Stimulated activated CD4-positive, alpha-beta T cell treated with anti-CD3 and anti-CD28 coated beads, Interleukin-15, amount 100 ng/mL, for 1 hour (primary cell): ENCODE measurements at places on chromosomes 2 and 18.

GRCh38 chr2:94982156-94982555, 43.4 kb upstream of the MAL start:
- DNase-seq, result no peak

GRCh38 chr2:30776831-30777635, 30.2 kb downstream of the CAPN13 start:
- DNase-seq, result no peak

DNA sequence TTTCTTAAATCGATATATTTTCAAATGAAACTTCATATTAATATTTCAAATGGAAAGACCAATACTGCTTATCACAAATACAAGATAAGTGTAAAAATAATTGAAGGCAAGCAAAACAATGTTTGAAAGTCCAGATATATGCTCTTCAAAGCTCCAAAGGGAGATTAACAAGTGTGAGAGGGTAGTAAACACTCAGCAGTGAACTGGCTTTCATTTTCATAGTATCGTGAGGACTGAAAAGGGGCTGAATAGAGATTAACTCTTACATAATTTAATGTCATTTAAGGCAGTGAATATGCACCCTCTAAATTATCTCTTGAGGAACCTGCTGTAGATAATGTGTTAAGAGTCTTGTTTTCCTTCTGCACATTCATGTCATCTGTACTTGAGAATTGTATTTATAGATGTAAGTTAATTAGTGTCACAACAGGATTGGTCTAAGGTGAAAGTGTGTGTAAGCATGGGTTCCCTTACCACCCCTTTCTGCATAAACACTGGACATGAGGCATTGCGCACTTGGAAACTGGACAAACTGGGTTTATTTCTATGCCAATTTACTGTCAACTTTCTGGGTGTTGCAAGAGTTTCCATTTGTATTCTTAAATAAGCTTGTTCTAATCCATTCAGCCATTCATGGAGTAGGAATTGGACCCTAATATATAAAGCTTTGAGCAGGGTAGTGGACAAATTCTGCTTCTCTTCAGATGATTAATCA, 76.7 kb upstream of the SESTD1 start:
- no peak for DNase-seq

- DNase-seq, result no peak
Measured at GRCh38 chr2:36427790-36428243, 72.2 kb downstream of the CRIM1 start.

- no peak for DNase-seq
Measured at GRCh38 chr2:226020956-226021355, 621.4 kb downstream of the NYAP2 start.

DNA sequence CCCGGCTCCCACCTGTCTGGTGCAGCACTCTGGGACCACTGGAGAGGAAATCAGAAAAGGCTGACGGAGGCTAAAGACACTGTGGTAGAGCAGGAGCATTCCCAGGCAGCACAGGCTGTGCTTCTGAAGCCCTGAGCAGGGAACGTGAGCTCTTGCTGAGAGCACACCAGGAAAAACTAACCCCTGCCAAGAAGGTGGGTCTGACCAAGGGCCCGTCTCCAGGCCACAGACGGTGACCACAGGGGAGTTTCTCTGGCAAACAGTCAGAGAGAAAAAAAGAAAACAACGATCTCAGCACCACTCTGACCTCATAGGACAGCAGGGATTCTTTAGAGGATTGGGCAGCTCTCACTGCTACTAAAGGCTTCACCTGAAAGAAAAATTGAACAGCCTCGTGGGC, 201.4 kb downstream of the AFF3 start:
- DNase-seq, result no peak

DNA sequence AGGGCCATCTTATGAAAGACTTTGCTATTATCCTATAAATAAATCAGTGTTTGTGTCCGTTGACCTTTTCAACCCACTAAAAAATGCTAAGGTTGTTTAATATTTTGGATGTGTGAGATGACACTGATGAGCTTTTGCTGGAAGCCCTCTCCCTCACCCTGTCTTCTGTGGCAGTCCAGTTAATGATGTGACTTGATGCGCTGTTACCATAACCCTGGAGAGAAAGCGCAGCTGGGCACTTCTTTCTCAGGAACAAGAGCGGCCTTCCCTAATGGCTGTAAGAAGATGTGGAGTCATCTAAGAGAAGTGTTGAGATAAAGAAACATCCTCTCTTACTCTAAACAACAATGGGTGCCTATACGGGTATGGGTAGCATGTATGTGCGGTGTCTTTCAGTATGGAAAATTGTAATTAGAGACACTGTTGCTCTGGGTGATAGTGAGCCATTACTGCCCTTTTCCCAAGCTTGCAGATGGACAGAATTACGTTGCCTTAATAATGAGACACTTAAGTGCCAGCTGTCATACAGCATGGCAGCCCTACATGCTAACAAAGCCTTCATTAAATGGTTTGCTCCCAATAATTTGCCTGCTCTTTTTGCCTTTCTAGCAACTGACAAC, 165.6 kb upstream of the NABP1 start:
- no peak for DNase-seq

DNA sequence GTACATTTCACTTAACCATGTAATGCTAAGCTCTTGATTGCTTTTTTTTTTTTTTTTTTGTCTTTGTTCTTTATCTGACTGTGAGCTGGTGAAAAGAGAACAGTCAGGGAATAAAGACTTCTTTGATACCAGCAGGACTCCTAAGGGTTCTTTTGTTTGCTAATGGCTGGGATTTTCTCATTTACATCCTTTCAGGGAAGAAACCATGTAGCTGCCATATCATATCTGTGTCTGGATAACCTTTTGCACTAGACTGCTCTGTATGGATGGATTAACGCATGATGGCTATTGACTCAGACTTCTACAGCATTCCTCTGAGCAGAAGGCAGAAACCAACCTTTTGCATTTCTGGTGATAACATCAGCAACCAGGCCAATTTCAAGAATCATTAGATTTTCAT, 504.0 kb downstream of the LRRTM4 start:
- DNase-seq, result no peak

DNA sequence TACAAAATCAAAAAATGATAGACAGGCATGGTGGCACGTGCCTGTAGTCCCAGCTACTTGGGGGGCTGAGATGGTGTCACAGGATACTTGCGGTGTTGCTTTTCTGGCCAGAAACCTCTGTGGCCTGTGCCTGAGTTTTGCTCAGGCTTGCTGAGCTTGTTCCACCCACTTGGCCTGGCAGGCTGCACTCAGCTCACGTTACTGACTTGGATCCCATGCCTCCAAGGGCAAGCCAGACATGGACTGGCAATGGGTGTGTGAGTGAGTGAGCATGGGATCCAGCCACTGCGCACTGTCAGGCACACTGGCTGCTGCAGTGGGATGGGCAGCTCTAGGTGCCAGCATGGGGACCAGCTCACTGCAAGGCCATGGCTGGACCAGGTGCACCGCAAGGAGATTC, 67.9 kb downstream of the NCAPH start:
- no peak for DNase-seq

- DNase-seq, result no peak
Measured at GRCh38 chr18:11962597-11962996, 18.7 kb upstream of the IMPA2 start.

- no peak for DNase-seq
Measured at GRCh38 chr18:48649231-48649630, 110.4 kb downstream of the CTIF start.

GRCh38 chr2:176155356-176156044, 1.6 kb upstream of the HOXD3 start:
- no peak for DNase-seq

DNA sequence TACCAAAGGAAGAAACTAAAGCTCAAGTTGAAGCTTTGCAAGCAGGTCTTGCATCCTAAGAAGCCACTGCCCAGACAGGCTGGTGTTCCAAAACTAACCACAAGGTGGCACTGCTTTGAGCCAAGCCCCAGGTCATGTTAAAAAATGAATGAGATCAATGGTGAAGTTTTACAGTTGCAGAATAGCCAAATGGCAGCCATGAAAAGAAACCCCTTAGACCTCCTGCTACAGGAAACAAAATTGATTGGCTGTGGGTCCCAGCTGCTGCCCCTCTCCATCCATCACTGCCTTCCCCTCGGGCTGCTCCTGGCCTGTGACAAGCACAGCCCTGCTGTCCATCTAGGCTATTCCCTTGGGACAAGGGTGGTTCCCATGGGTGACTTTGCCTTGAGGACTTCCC, 20.7 kb upstream of the MREG start:
- peak; percentile 68 for DNase-seq

GRCh38 chr2:111239107-111239506, 118.4 kb downstream of the BCL2L11 start:
- no peak for DNase-seq

DNA sequence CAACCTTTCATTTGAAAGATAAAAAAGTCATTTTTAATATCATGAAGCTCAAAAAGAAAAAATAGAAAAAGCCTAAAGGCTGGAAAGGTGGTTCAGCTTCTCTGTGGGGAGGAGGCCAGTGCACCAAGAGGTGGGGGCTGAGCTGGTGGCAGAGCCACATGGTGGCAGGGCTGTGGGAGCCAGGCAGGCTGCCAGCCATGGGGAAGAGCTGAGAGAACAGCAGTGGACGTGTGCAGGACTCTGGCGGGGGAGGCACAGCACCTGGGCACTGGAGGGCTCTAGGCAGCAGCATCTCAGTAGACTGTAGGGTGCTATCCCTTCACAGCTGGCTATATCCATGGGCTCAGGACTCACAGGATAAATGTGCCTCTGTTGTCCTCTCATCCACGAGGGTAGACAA, 47.8 kb downstream of the STK25 start:
- no peak for DNase-seq

GRCh38 chr18:31049189-31049588, 6.6 kb upstream of the DSC3 start:
- no peak for DNase-seq

DNA sequence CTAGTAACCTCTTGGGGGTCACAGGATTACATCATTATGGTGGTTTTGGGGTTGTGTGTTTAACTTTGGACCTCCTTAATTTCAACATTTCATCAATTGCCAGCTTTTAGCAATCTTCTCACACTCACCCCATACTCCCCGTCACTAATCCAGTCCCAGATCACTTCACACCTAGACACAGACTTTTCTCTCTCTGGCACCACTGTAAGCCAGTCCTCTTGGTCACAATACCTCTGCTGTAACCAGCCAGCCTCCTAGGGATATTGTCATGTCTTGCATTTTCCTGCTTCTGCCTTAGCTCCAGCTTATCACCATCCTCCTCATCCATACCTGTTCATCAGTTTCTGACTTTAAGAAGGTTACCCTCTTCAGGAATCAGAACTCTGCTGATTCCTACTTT, 1.6 kb upstream of the STK17B start:
- DNase-seq, result no peak

DNA sequence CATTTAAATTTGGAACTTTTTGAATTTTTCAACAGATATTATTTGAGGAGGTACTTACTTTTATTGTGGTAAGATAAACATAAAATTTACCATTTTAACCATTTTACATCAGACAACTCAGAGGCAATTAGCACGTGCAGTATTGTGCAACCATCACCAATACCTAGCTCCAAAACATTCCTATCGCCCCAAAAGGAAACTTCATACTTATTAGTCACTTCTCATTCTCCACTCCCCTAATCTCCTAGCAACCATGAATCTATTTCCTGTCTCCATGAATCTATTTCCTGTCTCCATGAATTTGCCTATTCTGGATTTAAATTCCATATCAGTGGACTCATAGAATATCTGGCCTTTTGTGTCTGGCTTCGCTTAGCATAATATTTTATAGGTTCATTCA, 69.9 kb upstream of the FAM136A start:
- DNase-seq, result no peak

- DNase-seq, result no peak
Measured at GRCh38 chr2:203407496-203407895, 79.3 kb downstream of the ABI2 start.

DNA sequence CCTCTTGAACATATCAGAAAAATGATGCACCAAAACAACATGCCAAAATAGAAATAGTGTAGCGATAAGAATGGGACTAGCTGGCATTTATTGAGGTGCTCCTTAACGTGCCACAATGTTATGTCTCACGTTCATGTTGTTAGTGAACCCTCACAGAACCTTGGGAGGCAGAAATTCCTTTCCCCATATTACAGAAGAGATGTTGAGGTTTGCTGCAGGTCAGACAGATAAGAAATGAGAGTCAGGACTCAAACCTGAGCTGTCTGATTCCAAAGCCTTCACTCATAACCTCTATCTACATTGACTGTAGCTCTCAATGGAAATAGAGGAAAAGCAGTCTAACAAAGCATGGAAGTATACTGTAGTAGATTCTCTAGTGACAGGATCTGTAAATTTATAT, 163.3 kb upstream of the STK17B start:
- no peak for DNase-seq

DNA sequence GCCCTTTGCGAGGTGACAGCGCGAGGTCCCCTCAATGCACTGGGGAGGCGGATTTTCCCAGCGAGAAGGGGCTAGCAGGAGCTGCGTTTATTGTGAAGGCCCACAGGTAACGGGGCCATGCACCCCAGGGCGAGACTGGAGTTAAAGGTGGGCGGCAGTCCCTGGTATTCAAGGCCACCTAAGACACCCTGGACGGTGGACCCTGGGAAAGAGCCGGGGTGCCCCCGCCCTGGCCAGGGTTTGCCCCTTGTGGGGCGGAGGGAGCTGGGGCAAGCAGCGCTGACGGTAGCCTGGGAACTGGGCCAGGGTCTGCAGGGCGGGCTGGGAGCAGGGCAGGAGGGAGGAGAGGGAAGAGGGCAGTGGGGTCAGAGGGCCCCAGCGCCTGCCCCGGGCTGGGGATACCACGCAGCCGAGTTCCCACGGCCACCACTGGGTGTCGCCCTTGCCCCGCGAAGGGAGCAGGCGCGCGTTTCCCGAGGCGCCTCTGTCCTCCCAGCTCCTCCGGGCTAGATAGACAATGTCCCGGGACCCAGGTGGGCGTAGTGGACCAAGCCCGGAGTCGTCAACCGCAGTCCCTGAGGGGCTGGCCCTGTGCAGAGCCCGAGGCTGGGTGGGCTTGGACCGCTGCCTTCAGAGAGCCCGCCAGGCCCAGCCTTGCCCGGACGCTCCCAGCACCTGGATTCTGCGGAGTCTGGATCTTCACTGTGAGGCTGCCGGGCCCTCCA, 80.2 kb downstream of the SMAD4 start:
- peak; percentile 33 for DNase-seq

GRCh38 chr2:144835634-144836350, 315.9 kb upstream of the ZEB2 start:
- no peak for DNase-seq

DNA sequence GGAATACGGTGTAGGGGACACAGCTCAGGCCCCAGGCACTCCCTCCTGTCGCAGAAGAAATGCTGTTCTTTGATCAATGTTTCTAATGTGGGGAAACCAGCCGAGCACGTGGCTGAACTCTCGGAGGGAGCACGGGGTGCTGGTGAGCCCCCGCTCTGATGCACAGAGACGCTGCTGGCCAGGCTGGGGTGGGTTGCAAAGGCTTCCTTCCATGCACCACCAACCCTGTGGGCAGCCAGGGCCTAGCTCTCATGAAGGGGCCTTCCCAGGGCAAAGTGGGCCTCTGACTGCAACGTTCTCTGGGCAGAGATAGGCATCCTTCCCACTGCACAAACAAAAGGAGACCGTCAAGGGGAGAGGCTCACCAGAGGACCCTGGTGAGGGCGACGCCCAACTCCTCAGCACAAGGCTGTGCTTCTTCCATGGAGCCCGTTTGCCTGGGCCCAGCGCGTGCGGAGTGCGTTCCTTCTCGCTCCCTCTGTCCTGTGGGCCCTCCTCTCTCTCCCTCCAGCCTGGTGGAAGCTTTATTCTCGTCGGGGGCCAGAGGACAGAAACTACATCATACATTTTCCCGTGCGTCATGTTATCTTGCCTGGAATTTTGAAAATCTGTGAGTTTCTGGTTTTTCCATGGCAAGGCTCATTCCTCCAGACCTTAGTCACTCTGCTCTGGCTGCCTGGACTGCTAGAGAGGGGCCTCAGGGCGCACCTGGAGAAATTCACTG, 61.1 kb upstream of the SP3 start:
- DNase-seq, result no peak
